ENCODE measurements at places on chromosomes 13 and 19.
A peak's percentile ranks its signal among the peaks of the same experiment; 100 is the strongest.

GRCh38 chr19:1468821-1469254 lies 10.2 kb downstream of the C19orf25 start:
- no peak for DNase-seq

- DNase-seq, result no peak
These were observed 74.3 kb upstream of the SERP2 start for GRCh38 chr13:44299152-44299943.

GRCh38 chr13:95185311-95185710 lies 115.9 kb downstream of the ABCC4 start:
- no peak for DNase-seq

- DNase-seq, result no peak
These were observed 67.2 kb downstream of the ALOX5AP start for GRCh38 chr13:30802501-30802900.

DNA sequence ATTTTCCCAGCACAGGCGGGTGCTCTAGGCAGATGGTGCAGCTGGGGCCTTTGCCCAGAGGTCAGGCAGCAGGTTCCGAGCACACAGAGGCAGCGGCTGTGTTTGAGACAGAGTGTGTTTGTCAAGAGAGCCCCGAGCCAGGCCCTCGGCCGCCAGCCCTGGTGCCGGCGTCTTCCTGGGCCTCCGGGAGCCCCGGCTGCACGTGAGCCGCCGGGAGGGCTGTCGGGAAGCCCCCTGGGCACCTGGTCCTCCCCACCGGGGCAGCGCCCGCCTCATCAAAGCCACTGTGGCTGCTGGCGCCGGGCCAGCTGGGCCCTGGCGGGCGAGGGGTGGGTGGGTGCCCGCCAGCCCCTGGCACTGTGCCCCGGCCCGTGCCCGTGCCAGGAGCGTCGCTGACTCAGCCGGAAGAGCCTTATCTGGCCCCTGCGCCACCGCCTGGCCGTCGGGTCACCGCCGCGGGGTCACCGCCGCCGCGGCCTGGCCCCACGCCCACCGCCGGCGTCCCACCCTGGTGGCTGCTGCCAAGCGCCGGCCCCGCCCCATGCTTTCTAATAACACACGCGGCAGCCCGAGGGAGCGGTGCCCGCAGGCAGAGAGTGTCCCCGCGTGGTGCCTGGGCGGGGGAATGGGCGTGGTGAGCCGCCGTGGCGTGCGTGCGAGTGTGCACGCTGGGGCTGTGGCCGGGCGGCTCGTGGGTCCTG lies 14.9 kb downstream of the ARID3A start:
- peak; percentile 77 for DNase-seq

DNA sequence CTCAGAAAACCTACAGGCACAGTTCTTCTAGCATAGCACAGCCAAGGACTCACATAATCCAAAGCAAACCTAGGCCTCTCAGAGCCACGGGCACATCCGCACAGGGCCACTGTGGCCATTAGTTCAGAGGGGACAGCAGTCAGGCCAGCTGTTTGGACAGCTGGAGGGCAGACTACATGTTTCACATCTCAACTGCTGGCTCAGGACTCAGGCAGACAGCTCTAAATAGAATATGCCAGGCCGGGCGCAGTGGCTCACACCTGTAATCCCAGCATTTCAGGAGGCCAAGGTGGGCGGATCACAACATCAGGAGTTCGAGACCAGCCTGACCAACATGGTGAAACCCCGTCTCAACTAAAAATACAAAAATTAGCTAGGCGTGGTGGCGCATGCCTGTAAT lies 26.8 kb downstream of the SAFB2 start:
- no peak for DNase-seq

- no peak for DNase-seq
These were observed 142.4 kb downstream of the MYCBP2 start for GRCh38 chr13:77184455-77184854.

GRCh38 chr13:31588316-31588715 lies 151.0 kb upstream of the RXFP2 start:
- no peak for DNase-seq

GRCh38 chr19:4534836-4535658 lies at the start of gene PLIN5:
PLIN5 (minus strand) TSS chr19:4535224; CDS start chr19:4534074, 1,150 bp downstream.
- DNase-seq, result peak; percentile 59

DNA sequence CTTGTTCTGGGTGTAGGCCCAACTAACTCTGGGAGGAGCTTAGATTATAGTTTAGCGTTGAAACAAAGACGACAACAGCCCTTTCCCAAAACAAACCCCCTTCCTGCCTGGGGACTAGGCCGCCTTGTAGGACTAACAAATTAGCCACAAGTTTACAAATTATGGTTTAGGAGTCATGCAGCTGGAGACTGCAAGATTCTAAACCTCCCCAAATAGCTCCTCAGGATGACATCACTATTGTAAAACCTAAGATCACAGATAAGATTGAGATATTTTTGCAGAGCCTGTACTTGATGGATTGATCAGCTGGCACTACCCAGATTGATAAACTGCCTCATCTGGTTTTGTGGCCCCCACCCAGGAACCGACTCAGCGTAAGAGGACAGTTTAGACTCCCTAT lies 2.3 kb upstream of the SLC25A15 start:
- DNase-seq, result no peak

All from CD8-positive, alpha-beta memory T cell (primary cell).